ENCODE measurements at places on chromosomes 16 and 17.

DNA sequence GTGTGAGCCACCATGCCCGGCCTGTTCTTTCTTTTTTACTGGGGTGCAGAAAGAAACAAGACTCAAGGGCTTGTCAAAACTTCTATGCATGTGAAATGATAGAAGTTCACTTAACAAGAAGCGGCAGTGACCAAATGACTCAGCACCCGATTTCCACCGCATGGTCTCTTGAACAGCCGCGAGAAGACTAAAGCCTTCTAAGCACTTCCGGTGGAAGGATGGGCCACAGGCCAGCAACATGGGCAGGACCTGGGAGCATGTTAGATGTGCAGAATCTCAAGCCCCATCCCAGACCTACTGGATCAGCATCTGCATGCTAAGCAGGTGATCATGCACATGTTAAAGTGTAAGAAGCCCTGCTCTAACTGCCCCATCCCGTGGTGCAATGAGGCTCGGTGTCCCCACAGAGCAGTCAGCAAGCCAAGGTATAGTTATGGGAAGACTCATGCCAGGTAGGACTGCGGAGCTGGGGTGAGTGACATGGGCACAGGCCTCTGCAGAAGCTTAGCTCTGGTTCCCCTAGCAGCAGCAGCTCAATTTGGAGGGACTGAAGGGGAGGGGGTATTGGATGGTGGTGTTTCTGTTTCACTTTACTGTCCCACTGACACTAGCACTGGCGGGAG is 88.5 kb upstream of the HNF1B start:
- no peaks in the 10 kb centered on the region for H3K36me3 ChIP-seq
- peak overlapping the region; percentile 88 for H3K27ac ChIP-seq
- H3K4me1 ChIP-seq = peaks cover 42% of the 10 kb centered on the region
- peak; percentile 32 for DNase-seq
- peak overlapping the region; percentile 35 for H3K4me3 ChIP-seq
- H3K27me3 ChIP-seq = peaks cover 4% of the 10 kb centered on the region

DNA sequence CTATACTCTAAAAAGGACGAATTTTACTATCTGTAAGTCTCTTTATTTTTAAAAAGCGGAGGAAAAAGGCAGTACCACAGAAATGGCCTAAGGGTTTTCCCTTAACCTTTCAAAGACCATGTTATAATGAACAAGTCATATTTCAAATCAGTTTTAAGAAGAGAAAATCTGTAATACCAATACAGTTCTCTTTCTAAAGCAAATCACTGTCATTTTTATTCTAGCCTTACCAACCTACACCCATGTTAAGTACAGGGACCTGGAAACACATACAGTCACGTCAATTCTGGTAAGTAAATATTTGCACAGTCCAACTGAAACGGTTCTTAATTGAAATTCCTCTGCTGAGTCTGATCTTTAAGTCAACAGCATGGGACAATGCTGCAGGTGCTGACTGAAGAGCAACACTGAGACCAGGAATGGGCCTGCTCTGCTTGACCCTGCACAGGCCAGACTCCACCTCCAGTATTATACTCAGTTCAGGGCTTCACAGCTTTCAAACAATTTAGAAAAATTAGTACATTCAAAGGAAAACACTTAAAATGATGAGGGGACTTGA is 20.2 kb downstream of the MBTPS1 start:
- DNase-seq = no peak
- H3K36me3 ChIP-seq = peaks cover 80% of the 10 kb centered on the region
- peaks cover 17% of the 10 kb centered on the region for H3K4me1 ChIP-seq
- H3K4me3 ChIP-seq = no peak overlapping the region
- H3K27me3 ChIP-seq = no peaks in the 10 kb centered on the region

DNA sequence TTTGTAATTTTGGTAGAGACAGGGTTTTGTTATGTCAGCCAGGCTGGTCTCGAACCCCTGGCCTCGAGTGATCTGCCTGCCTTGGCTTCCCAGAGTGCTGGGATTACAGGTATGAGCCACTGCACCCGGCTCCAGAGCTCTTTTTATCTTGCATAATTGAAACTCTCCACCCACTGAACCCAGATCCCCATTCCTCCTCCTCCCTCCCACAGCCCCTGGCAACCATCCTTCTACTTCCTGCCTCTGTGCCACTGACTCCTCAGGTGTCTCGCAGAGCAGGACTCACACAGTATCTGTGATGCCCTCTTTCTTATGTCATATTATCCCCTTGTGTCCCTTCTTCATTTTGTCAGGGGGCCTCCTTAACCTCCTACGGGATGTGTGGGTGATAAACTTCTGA is 340.7 kb downstream of the SLC39A11 start:
- no peaks in the 10 kb centered on the region for H3K36me3 ChIP-seq
- no peaks in the 10 kb centered on the region for H3K4me1 ChIP-seq
- H3K4me3 ChIP-seq = no peak overlapping the region
- DNase-seq = no peak
- H3K27ac ChIP-seq = no peak overlapping the region

DNA sequence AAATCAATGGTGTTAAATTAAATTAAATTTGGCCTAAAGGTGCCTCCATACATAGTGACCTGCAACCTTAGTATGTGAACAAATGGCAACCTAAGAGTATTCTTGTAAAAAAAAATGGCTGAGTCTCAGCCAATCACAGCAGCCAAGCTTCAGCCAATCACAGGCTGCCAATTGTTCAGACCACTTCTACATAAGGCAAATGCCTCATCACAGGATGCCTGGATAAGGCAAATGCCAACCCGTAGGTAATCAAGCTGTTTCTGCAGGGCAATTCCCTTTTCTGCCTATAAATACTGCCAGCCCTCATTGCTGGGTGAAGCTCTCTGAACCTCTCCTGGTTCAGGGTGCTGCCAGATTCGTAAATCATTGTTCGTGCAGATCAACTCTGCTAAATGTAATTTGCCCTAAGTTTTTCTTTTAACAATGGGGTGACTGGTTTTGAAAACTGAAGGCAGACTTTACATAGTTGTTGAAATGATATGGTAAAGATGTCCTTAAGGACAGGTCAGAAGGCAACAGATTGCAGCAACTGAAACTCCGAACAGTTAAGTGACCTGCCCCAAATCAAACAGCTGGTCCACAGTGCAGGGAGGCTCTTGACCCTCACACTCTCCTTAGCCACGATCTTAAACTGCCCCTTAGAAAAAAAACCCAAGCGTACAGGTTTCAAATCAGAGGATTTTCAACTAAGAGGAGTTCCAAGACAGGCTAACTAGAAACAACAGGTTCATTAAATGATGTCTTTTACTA is 50.3 kb downstream of the N4BP1 start:
- DNase-seq = no peak
- H3K4me1 ChIP-seq = peaks cover 65% of the 10 kb centered on the region
- H3K27ac ChIP-seq = peak overlapping the region; percentile 61
- no peaks in the 10 kb centered on the region for H3K27me3 ChIP-seq
- H3K4me3 ChIP-seq = no peak overlapping the region

GRCh38 chr17:40323391-40324381 is 14.7 kb downstream of the RARA start:
- H3K4me1 ChIP-seq = peaks cover 74% of the 10 kb centered on the region
- peak overlapping the region; percentile 99 for H3K27ac ChIP-seq
- H3K27me3 ChIP-seq = no peaks in the 10 kb centered on the region
- H3K36me3 ChIP-seq = peaks cover 4% of the 10 kb centered on the region
- no peak for DNase-seq

- H3K27me3 ChIP-seq = peaks cover 13% of the 10 kb centered on the region
- no peaks in the 10 kb centered on the region for H3K4me1 ChIP-seq
- H3K4me3 ChIP-seq = no peak overlapping the region
- no peaks in the 10 kb centered on the region for H3K36me3 ChIP-seq
- no peak overlapping the region for H3K27ac ChIP-seq
These were observed 27.2 kb upstream of the WWOX start for GRCh38 chr16:78072275-78072674.

DNA sequence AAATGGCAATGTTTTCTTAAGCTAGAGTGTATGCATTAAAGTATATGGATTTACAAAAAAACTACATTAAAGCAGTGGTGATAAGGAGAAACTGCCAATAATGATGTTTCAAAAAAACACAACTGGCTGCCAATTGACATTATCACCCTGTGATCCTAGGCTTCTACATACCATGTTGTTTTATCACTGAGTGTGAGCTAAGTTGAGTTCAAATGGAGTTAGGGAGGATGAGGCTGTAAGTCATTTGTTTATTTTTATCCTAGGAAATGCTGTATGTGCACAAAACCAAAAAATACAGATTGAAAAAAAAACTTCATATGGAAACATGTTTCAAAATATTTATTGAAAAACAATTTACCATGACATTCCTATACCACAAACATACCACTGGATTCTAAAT is 22.9 kb downstream of the CHCT1 start:
- H3K27me3 ChIP-seq = no peaks in the 10 kb centered on the region
- peaks cover 20% of the 10 kb centered on the region for H3K36me3 ChIP-seq
- no peak overlapping the region for H3K4me3 ChIP-seq
- no peaks in the 10 kb centered on the region for H3K4me1 ChIP-seq
- no peak for DNase-seq

DNA sequence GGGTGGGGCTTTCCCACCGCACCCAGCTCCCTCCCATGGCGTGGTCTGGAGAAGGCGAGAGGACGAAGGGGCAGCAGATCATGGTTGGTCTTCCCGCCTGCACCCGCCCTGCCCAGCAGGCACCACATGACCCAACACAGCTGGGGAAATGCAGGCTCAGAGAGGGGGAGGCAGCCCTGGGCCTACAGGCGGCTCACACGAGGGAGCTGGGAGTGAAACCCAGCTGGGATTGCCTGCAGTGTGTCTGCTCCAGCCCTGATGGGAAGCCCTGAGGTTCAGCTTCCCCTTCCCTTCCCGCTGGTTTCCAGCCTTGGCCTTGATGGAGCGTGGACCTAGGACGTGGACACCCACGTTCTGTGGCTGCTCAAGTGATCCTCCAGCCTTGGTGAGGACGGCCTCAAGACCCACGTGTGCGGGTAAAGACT is 20.0 kb upstream of the PABPN1L start:
- H3K36me3 ChIP-seq = no peaks in the 10 kb centered on the region
- H3K27ac ChIP-seq = no peak overlapping the region
- H3K27me3 ChIP-seq = no peaks in the 10 kb centered on the region

GRCh38 chr17:35774499-35774898 is 13.8 kb downstream of the C17orf50 start:
- no peak for DNase-seq
- no peak overlapping the region for H3K4me3 ChIP-seq
- H3K4me1 ChIP-seq = no peaks in the 10 kb centered on the region
- H3K27ac ChIP-seq = no peak overlapping the region
- H3K36me3 ChIP-seq = no peaks in the 10 kb centered on the region

DNA sequence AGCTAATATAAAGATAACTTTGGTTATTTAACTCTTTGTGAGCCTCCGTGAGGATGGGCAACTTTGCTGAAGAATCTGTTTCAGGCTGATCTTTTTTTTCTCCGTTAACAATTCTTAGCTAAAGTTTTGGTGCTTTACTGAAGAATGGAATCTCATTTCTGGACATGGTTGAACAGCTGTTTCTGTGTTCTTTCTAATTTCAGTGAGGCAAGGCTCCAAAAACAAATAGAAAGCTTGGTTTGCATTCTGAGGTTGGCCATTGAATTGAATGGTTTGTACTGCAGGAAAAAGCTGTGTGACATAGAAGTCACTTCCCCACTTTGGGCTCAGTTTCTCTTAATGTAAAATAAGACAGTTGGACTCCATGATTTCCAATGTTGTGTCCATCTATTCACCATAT is 22.3 kb upstream of the HLF start:
- peaks cover 56% of the 10 kb centered on the region for H3K27me3 ChIP-seq
- no peak overlapping the region for H3K27ac ChIP-seq
- no peak for DNase-seq
- peaks cover 8% of the 10 kb centered on the region for H3K4me1 ChIP-seq
- no peak overlapping the region for H3K4me3 ChIP-seq

DNA sequence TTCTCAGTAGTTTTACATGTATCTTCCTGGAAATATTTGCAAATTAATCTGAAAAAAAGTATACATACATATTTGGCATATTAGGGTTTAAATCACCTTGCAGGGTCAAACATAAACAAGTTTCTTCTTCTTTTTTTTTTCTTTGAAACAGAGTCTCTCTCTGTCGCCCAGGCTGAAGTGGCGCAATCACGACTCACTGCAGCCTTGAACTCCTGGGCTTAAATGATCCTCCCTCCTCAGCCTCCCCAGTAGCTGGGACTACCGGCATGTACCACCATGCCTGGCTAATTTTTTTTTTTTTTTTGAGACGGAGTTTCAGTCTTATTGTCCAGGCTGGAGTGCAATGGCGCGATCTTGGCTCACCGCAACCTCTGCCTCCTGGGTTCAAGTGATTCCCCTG is 12.6 kb upstream of the FUS start:
- DNase-seq = no peak
- no peak overlapping the region for H3K27ac ChIP-seq
- no peaks in the 10 kb centered on the region for H3K4me1 ChIP-seq
- H3K27me3 ChIP-seq = no peaks in the 10 kb centered on the region

GRCh38 chr16:19071811-19072777 is 4.7 kb downstream of the COQ7 start:
- H3K27me3 ChIP-seq = no peaks in the 10 kb centered on the region
- H3K4me3 ChIP-seq = no peak overlapping the region
- peak; percentile 44 for DNase-seq
- no peak overlapping the region for H3K27ac ChIP-seq
- H3K4me1 ChIP-seq = peaks cover 2% of the 10 kb centered on the region
- peaks cover 18% of the 10 kb centered on the region for H3K36me3 ChIP-seq

- no peaks in the 10 kb centered on the region for H3K36me3 ChIP-seq
- no peak overlapping the region for H3K27ac ChIP-seq
- no peaks in the 10 kb centered on the region for H3K4me1 ChIP-seq
- H3K4me3 ChIP-seq = no peak overlapping the region
- DNase-seq = no peak
These were observed 242.2 kb upstream of the CCL2 start for GRCh38 chr17:34012709-34013375.

GRCh38 chr16:11257131-11257938 is 1.3 kb upstream of the SOCS1 start:
- DNase-seq = peak; percentile 57

GRCh38 chr17:58084317-58084981 is 1.2 kb downstream of the DYNLL2 start:
- peaks cover 13% of the 10 kb centered on the region for H3K27me3 ChIP-seq
- peaks cover 49% of the 10 kb centered on the region for H3K36me3 ChIP-seq
- peak; percentile 25 for DNase-seq
- H3K27ac ChIP-seq = peak overlapping the region; percentile 59

Measured in activated T-helper 2 cell treated with anti-CD3 and anti-CD28 coated beads, Interferon-gamma antibody, Interleukin-2, Interleukin-4, amounts not matched to agents 10 μg/mL and 5 μg/mL and 100 μg/mL, durations not matched to agents 14 hours and 24 hours and 36 hours (primary cell).